EH (cell line): ENCODE measurements at places on chromosomes 2 and 18.

GRCh38 chr2:126916744-126917143 lies 18.1 kb downstream of the TEX51 start:
- no peak for DNase-seq

DNA sequence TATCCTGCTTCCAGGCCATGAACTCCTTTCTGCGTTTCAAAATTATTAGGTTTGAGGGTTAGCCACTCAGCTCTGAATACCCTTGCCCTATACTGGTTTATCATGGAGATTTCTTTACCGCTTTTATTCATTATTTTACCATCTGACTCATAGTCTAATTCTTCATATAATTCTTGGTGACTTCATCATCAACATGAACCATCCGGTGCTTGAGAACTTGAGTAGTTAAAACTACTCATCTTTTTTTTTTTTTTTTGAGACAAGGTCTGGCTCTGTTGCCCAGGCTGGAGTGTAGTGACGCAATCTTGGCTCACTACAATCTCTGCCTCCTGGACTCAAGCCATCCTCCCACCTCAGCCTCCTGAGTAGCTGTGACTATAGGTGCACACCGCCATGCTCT lies 94.2 kb upstream of the LHCGR start:
- peak; percentile 66 for DNase-seq

- DNase-seq = peak; percentile 20
Measured at GRCh38 chr2:210399440-210400041, 77.0 kb downstream of the LANCL1 start.

GRCh38 chr2:171524018-171524401 lies 1.7 kb downstream of the CYBRD1 start:
- no peak for DNase-seq

DNA sequence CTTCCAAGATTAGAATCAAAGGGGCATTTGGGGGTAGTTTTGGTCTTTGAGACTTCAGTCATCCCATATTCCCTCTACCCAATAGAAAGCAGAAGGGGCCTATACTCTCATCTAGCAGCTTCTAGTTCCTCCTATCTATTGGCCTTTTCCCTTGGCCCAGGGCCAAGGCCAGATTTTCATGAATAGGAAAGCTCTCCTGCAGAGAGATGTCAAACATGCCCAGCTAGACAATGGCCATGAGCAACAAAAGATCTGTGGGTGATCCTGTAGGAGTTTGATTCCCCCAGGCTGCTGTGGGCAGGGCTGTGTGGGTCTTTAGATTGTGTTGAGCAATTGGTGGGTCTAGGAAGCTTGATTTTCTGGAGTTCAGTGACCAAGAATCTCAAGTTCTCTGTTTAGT lies 2.9 kb upstream of the ADCYAP1 start:
- no peak for DNase-seq

- DNase-seq = no peak
Measured at GRCh38 chr2:102233132-102233884, 46.5 kb downstream of the IL1RL2 start.

- DNase-seq = no peak
Measured at GRCh38 chr2:211611061-211611518, 927.5 kb downstream of the ERBB4 start.

DNA sequence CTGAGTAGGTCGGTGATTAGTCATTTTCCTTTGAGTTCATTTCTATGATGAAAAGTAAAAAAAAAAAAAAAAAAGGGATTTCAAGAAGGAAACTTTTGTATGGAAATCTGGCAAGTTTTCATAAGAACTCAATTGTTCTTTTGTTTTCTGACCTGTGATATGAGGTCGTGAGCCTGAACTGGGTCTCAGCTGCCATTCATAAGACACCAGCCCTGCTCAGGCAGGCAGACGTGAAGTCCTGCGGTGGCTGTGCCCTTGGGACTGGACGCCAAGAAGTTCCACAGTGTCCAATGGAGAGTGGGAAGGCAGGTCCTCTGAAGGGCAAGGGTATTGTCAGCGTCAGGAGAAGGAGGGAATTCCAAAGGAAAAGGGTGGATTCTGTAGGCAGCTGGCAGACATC lies 183.9 kb downstream of the NCK2 start:
- DNase-seq = no peak

DNA sequence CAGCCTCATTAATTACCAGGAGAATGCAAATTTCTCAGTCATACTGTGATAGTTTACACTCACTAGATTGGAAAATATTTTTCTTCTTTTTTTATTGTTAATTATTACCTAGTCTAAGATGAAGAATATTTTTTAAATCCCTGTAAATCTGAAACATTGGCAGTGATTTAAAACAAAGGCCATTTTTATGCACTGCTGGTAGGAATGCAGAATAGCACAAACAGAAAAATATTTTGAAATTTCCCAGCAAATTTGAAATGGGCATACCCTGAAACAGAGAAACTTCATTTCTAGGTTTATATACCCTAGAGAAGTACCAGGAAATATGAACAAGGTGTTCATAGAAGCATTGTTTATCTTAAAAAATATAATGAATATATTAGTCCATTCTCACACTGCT lies 31.0 kb downstream of the DYNAP start:
- no peak for DNase-seq

GRCh38 chr2:136019306-136019705 lies 33.9 kb upstream of the DARS1 start:
- DNase-seq = no peak

- DNase-seq = no peak
Measured at GRCh38 chr2:23586741-23587306, 201.8 kb downstream of the KLHL29 start.

- DNase-seq = peak; percentile 58
Measured at GRCh38 chr2:23940718-23941620, 706 bp downstream of the UBXN2A start.

DNA sequence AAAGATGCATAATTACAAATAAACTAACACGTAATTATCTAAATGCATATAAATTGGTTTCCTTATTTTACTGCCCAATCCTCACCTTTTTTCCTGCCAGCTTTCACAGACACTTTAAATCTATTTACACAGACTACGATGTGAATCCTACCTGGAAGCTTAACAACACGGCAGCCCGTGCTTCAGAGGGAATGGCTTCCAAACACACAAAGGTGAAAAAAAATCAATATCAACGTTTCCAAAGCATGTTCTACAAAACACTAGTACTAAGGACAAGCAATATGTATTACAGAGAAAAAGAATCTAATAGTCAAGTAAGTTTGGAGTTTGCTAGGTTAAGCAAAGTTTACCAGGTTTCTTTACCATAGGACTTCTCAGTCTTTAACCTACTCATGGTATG lies 4.4 kb downstream of the MAP4K3 start:
- no peak for DNase-seq

GRCh38 chr2:45833968-45834344 lies 182.5 kb downstream of the PRKCE start:
- DNase-seq = no peak

- no peak for DNase-seq
Measured at GRCh38 chr2:240478346-240479110, 43.1 kb downstream of the GPC1 start.

DNA sequence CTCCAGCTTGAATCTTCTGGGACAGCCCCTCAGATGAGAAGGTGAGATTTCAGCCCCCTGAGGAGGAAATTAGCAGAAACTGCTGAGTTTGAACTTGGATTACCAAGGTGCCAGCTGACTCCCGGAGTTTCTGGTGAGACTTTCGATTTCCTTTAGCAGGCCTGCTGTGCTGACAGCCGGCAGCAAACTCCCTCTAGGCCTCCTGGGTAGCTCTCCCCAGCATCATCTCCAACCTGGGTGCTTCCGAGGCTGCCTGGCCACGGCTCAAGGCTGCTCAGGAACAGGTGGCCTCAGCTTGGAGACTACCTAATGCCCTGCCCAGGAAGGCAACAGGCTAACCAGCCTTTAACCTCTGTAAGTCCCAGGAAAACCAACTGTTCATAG lies 16.5 kb downstream of the SDC1 start:
- DNase-seq = peak; percentile 51

DNA sequence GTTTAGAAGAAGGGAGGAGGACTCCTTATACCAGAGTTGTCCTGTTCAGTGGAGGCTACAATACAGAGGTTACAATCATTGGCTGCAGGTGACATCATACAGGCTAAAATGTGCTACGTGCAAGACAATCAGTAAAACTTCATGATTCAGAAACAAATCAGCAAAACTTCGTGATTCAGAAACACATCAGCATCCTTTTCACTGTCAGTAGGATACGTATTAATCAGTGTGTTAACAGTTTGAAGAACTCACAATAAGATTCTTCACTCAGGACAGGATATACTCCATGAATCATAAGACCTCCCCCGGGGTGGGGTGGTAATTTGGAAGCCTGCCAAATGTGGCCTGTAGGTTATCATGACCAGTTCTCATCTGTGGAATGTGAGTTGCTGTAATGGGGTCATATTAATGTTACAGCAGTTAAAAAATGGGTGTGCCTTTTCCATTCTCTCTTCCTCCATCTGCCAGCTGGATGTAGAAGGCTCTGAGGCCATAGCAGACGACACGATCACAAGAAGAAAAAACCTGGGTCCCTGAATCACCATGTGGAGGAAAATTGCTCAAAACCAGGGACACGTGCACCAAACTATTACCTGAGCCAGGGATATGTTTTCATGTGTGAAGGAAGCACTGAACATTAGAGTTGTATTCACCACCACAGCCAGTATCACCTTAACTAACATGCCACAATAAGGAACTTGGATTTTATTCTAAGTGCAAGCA lies 134.8 kb upstream of the CREB1 start:
- peak; percentile 99 for DNase-seq

- DNase-seq = no peak
Measured at GRCh38 chr2:224551693-224552092, 33.5 kb downstream of the CUL3 start.
